ENCODE measurements at places on chromosomes 11 and 22.

- DNase-seq = no peak
Observed at GRCh38 chr11:33860926-33861325, 30.9 kb downstream of the LMO2 start.

DNA sequence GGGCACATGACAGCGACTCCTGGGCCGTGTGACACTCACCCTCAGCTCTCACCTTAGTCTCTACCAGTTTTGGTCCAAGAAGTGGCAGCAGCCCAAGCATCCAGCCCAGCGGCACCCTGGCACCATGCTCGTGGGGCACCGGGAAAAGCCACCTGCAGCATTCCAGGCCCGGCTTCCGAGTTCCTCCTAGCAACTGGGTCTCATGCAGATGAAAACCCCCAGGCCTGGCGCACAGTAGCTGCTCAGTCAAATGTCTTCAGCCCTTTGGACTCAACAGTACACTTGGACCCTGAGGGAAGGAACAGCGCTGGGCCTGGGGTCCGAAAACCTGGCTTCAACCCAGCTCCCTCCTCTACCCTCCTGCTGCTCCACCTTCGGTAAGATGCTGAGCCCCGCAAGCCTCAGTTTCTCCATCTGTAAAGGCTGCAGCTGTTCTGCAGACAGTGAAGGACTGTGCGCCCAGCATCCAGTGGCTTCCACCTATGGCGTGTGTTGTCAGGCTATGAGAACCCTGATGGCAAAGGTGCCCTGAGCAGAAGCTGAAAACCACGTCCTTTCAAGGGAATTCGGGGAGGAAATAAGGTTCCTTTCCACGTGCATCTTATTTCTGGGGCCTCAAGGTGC lies 66.0 kb downstream of the PHF21B start:
- DNase-seq = no peak

DNA sequence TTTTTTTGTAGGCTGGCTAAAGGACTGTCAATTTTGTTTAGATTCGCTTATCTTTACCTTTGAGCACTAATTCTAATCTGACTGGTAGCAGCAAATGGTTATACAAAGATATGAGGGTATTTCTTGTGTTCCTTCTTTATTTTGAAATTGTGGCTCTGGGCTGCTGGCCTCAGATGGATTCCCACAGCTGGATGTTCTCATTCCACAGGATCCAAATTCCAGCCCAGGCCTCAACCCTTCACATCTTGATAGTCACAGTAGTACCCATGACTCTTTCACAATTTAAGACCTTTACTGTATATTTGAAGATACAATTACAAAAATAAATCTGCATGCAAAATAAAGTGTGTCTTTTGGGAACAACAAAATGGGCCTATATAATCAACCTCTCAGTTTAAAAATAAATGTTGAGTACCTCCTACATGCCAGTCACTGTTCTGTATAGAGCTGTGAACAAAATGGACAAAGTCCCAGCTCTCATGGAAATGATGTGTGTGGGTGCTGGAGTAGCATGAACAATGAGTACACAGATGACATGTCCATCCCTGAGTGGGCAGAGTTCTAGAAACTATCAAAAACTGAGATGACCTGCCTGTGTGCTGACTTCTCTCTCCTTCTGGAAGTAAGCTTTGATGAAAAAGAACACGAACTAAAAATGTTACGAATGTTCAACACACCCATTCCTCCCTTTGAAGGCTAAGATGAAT lies 51.7 kb upstream of the FBXO3 start:
- no peak for DNase-seq

DNA sequence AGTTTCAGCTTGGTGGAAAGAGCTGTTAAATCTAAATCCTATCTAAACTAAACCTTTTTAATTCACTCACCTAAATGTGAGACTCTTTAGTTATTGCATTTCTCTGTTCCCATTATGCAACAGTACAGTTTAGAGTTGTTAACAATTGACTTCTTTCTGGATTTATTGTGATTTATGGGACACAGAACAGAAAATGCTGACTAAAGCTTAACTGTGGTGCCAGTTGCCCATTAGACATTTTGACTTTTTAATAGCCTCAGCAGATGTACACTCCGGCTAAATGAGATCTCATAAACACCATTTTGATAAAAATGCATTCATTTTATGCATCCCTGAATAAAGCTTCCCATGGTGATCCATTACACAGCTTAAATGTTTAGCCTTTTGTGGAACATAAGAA lies 356.6 kb downstream of the CASP12 start:
- DNase-seq = no peak

DNA sequence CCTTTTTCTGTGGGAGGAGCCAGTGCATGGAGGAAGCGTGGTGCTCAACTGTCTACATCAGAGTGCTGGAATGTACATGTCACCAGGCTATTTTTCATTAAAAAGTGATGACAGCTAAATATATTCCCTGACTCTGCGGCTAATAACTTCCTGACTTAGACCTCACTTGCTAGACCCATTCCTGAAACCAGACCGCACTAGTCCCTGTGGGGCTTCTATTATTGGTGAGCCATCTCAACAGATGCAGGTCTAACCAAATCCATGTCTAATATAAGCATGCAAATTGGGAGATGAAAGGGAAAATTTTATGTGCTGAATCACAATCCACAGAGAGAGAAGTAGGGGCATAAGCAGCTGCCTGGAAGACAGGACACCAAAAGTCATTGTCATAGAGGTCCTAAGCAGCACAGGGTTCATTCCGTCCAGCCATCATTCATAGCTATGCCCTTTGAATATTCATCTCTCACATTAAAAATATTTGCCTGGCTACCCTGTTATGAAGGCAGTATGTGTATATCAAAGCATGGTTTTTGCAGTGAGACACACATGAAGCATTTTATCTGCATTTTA lies 110.9 kb upstream of the BLID start:
- DNase-seq = no peak

DNA sequence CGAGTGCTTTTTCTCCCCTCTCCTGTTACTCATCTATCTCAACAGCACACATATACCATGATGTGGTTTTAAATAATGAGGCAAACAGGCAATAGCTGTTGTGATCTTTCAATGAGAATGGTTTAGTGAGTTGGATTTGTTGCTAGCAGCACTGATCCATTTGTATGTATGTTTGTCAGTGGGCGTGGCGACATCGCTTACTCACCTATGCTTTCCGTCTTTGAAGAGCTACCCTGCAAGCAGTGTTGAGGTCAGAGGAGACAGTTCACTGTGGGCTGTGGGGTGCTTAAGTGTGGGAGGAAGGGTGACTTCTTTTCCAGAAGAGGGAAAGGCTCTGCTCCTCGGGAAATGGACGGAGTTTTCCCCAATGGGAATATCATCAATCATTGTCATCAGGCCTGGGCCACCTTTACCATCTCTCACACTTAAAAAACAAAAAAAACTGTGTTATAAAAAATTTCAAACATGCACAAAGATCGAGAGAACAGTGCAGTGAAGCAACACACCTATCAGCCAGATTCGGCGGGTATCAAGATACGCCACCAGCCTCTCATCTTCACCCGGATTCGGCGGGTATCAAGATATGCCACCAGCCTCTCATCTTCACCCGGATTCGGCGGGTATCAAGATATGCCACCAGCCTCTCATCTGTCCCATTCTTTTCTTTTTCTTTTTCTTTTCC lies 83.8 kb downstream of the TBC1D22A start:
- no peak for DNase-seq

- DNase-seq = no peak
Observed at GRCh38 chr11:86627776-86628455, 44.5 kb downstream of the ME3 start.

GRCh38 chr11:116217006-116217405 lies 555.8 kb downstream of the BUD13 start:
- DNase-seq = no peak

DNA sequence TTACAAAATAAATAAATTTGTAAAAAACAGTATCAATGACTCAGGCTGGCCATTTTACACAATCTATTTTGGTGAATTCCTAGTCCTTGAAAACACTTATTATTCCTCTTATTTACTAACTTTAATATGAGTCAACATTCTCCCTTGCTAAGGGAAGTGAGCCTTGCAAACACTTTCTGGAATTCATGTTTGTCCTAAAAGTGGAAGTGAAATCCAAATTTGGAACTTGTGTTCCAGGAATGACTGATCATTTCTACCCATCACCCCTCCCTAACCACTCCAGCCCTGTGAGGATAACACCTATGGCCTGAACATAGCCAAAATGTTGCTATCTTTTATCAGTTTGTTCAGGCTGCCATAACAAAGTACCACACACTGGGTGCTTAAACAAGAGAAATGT lies 83.1 kb downstream of the OR5AK2 start:
- no peak for DNase-seq
